A375 (cell line): ENCODE measurements at places on chromosomes 12 and 14. TPM values are rescaled to one million over a fixed set of nuclear protein-coding genes. Genes with fewer than 3 reads are reported as not detected.

Gene PTPN6
- 0.88 and 2.8 TPM in 2 replicates for total RNA-seq

Gene KERA
- not detected in 2 replicates for total RNA-seq

Gene CALCOCO1
- 43.5 and 47.8 TPM in 2 replicates for total RNA-seq

Gene WSCD2
- total RNA-seq, result not detected in 2 replicates

Gene RAD9B
- total RNA-seq, result 0.24 and 0.26 TPM in 2 replicates

Gene AMDHD1
- 0.40 and 0.45 TPM in 2 replicates for total RNA-seq

Gene RERGL
- total RNA-seq, result not detected in 2 replicates

Gene TMEM63C
- total RNA-seq, result 0.21 and 0.30 TPM in 2 replicates
